ENCODE measurements at places on chromosomes 3 and 15.

- no peak for DNase-seq
Measured at GRCh38 chr3:127816783-127817405, 5.4 kb downstream of the MGLL start.

DNA sequence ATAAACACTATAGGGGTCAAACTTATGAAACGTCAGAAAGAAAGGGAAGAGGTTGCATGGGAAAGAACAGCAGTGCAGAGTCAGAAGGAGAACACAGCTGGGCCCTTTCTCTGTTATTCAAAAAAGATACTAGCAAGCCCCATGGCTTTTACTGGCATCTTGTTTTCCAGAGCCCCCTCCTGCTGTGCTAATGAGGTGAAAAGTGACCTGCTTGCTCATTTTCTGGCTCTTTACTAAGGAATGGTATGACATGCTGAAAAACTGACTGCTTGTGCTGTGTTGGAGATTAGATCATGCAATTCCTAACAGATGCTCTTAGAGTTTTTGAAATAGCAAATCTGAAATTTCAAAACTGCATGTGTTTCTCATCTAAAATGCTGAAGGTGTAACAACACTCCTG is 541.6 kb upstream of the ALCAM start:
- peak; percentile 36 for DNase-seq

- DNase-seq: no peak
Measured at GRCh38 chr15:28167042-28167441, 67.9 kb upstream of the OCA2 start.

DNA sequence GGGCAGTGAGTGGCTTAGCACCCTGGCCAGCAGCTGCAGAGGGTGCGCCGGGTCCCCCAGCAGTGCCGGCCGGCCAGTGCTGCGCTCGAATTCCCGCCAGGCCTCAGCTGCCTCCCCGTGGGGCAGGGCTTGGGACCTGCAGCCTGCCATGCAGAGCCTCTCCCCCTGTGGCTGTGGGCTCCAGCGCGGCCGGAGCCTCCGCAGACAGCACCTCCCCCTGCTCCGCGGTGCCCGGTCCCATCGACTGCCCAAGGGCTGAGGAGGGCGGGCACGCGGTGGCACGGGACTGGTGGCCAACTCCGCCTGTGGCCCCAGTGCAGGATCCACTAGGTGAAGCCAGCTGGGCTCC is 386.3 kb downstream of the CNTN4 start:
- DNase-seq: no peak

DNA sequence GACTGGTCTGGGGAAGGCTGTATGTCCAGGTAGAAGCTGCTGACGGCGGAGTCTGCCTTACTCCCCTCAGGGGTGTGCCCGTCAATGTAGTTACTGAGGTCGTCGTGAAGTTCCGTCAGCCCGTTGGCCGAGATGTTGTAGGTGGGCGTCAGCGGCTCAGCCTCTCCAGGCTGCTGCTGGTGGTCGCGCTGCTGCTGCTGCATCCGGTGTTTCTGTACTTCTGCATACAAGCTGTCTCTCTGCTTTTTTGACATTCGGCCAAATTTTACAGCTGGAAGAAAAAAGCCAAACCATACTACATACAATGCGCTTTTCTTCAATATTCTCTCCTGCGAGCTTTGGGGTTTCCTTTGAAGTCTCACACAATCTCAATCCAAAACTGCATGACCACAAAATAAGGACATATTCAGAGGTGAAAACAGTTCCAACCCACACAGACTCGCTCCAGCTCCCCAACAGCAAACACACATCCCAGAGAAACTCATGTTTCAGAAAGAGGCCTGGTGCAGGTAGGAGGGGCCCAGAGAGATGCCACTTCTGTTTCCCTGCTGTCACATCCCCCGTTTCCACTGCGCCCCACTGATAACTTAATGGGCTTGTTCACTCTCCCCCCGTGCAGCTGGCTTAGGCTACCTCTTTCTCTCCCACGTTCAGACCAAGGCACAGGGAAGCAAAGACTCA is 32.5 kb upstream of the ICE2 start:
- DNase-seq: no peak

GRCh38 chr3:176939022-176939817 is 258.1 kb downstream of the TBL1XR1 start:
- DNase-seq: peak; percentile 86

- DNase-seq: no peak
Measured at GRCh38 chr3:119783883-119784282, 2.0 kb downstream of the NR1I2 start.

DNA sequence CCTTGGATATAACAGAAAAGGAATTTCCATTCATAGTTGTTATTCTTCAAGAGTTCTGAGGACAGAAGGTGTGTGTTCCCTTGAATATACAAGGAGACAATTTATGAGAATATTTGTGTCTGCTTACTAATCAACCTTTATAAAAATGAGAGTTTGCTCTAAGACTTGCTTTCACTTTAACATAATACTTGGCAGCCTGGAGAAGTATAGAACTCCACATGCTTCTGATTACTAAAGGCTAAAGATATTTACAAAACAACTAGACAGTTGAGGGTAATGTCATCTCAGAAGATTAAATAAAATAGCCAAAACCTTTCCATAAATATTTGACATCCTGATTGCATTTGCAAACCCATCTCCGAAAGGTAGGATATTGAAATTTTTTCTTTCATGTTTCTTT is 727.1 kb upstream of the NAALADL2 start:
- DNase-seq: no peak

- DNase-seq: no peak
Measured at GRCh38 chr15:69067296-69067695, 52.8 kb downstream of the NOX5 start.

- DNase-seq: no peak
Measured at GRCh38 chr3:77687545-77687944, 647.6 kb downstream of the ROBO2 start.

DNA sequence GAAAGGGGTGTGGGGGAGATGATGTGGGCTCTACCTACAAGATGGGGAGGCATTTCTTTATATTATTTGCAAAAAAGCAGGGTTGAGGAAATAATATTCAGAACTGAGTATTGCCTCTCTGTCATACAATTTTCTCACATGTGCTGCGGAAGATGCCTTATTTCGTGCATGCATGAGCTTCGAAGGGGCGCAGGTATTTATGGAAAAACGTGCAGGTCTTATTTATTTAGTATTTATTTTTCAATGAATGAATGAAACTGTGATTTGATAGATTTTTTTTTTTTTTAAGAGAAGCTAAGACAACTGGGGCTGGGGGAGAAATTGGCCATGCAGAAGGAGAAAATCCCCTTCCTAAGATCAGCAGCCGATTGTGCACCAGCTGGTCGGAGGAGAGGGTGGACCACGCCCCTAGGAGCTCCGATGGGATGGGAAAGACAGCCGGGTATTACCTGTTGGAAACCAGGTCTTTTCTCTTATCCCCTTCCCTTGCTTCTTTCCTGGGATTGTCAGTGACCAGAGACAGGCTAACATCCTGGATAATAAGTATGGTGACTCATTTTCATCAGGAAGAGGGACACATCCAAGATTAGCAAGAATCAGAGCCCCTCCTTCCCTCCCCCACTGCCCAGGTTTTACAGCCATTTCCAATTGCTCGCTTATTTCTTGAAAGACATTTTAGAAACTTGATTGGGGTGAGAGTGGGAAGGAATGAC is 875 bp downstream of the GAP43 start:
- DNase-seq: no peak

DNA sequence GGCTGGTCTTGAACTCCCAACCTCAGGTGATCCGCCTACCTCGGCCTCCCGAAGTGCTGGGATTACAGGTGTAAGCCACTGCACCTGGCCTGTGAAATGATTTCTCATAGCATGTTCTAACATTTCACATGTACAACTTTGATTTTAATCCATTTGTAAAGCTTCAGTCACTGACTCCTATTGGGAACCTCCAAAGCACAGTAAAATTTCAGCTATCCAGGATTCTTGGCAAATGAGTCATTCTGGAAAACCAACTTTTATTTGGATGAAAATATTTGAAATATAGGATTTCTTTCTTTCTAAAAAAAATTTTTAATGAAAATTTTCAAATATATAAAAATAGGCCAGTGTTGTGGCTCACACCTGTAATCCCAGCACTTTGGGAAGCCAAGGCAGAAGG is 2.7 kb upstream of the LMAN1L start:
- no peak for DNase-seq

DNA sequence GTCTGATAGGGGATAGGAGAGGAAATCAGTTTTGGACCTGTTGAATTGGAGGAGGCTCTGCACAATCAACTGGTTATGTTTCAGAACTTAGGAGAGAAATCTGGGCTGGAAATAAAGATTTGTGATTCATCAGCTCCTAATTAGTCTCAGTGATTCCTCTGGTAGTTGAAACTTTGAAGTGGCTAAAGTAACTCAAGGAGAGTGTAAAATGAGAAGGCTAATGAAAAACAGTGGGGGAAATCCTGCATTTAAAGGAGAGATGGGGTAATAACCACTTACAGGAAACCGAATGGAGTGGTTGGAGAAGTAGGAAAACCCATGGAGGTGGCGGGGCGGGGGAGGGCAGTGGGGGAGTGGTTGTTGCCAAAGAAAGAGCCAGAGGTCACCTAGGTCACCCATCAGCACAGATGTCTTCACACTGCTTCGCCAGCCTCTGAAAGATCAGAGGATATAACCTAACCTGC is 32.6 kb downstream of the MAP2K5 start:
- DNase-seq: no peak

GRCh38 chr3:161395115-161396012 is 24.0 kb upstream of the SPTSSB start:
- no peak for DNase-seq

DNA sequence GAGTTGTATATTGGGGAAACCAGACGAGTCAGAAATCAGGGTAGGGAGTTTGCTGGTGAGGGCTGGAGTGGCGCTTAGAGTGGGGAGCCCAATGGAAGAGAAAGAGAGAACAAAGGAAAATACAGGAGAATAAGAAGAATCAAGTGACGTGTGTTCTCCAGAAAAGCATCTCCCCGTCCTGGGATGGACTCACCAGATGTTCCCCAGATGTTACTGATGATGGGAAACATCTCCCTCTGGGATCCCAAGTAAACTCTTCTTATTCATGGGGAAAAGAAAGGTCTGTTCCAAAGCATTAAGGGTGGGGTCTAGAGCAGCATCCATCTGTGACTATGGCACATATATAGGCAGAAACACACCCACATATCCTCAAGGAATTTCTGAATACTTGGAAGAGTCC is 3.0 kb upstream of the CSRNP1 start:
- DNase-seq: no peak

DNA sequence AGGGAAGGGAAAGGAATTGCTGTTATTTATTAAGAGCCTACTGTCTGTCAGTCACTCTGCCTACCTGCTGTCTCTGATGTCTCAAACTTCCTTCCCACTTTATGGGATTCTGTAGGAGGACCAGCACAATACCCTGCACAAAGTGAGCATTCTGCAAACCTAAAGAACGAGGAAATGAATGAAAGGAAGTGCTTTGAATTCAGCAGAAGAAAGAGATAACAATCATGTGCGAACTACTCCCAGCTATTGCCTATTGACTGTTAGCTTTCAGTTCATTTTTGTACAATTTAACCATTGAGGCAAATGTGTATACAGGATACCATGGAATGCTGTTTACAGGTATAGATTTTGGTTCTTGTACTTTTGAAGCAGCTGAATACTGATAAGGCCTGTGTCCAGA is 66.8 kb downstream of the CMSS1 start:
- DNase-seq: no peak

GRCh38 chr15:76197703-76198455 is 113.4 kb downstream of the ETFA start:
- no peak for DNase-seq

DNA sequence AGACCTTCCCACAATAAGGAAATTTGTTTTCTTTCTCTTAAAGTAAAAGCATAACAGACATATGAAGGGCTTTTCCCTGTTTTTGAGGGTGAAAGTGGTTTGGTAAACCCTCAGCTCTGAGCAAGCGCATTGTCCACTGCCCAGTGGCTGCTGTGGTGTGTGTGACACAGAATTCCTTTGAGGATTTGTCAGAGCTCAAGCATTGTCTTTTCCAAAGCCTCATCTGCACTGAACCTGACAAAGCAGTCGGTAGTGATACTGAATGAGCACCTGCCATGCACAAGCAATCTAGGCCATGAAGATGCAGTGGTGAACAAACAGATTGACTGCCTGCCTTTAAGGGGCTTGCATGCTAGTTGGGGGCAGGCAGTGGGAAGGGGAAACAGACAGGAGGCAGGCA is 128.3 kb downstream of the PLCL2 start:
- DNase-seq: no peak

GRCh38 chr15:89591834-89592233 is 16.6 kb downstream of the TICRR start:
- DNase-seq: no peak

DNA sequence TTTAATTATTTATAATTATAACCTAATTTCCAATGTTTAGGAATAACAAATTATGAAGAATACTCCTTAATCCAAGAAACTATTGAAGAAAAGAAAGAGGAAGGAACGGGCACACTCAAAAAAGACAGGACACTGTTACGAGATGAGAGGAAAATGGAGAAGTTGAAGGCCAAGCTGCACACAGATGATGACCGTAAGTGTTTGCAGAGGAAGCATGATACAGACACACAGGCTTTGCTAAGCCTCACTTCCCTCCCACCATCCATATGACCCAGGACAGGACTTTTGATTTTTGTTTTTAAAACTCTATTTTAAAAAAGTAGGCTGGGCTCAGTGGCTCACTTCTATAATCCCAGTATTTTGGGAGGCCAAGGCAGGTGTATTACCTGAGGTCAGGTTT is 389.4 kb upstream of the TPM1 start:
- no peak for DNase-seq

GRCh38 chr3:143795874-143796273 is 52.4 kb downstream of the SLC9A9 start:
- no peak for DNase-seq

- DNase-seq: no peak
Measured at GRCh38 chr15:80665151-80665550, 30.0 kb upstream of the ABHD17C start.

- no peak for DNase-seq
Measured at GRCh38 chr3:137300703-137301102, 342.9 kb downstream of the IL20RB start.

DNA sequence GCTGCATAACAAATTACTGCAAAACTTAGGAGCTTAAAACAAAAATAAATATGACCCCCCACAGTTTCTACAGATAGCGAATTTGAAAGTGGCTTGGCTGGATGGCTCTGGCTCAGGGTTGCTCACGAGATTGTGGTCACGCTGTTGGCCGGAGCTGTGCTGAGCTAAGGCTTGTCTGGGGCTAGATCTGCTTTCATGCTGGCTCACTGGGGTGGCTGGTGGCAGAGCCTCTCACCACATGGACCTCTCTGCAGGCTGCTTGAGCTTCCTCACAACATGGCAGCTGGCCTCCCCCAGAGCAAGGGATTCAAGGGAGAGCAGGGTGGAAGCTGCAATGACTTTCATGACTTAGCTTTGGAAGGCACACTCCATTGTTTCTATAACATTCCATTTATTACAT is 354.1 kb downstream of the SHQ1 start:
- DNase-seq: no peak

DNA sequence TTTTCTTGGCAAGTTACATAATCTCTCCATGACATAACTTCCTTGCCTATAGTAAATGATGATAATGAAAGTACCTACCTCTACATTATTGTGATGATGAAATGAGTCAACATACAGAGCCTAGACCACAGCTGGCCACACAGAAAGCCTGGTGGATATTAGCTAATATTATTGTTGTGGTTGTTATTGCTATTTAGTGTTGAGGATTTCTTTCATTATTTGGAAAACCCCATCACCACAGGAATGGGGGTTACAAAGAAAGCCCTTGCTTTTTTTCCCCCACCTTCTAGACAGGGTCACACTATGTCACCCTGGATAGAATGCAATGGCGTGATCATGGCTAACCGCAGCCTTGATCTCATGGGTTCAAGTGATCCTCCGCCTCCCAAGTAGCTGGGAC is 125.0 kb downstream of the PDZRN3 start:
- DNase-seq: no peak

All from NCI-H2081 (cell line).